Skeletal muscle cell (primary cell): ENCODE measurements at places on chromosomes 2 and 18.

DNA sequence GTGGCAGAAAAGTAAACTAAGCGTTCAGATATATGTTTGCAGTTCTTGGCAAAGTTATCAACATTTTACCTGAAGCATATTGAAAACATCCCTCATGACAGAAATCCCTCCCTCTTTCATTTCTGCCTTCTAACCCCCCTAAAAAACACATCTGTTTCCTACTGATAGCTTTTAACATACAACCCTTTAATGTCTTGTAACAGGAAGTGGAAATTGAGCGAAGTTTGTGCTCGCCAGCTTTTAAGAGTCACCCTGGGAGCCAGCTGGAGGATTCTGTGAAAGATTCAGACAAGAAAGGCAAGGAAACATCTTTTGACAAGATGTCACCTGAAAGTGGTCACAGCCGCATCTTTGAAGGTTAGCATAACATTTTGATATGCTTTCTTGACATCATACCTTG lies 247.4 kb downstream of the XIRP2 start:
- no peak for DNase-seq

GRCh38 chr2:126831234-126832005 lies 67.3 kb upstream of the TEX51 start:
- no peak for DNase-seq

- no peak for DNase-seq
Measured at GRCh38 chr18:42281124-42281523, 326.1 kb downstream of the PIK3C3 start.

GRCh38 chr2:181446985-181447384 lies 10.2 kb upstream of the ITGA4 start:
- DNase-seq = no peak

DNA sequence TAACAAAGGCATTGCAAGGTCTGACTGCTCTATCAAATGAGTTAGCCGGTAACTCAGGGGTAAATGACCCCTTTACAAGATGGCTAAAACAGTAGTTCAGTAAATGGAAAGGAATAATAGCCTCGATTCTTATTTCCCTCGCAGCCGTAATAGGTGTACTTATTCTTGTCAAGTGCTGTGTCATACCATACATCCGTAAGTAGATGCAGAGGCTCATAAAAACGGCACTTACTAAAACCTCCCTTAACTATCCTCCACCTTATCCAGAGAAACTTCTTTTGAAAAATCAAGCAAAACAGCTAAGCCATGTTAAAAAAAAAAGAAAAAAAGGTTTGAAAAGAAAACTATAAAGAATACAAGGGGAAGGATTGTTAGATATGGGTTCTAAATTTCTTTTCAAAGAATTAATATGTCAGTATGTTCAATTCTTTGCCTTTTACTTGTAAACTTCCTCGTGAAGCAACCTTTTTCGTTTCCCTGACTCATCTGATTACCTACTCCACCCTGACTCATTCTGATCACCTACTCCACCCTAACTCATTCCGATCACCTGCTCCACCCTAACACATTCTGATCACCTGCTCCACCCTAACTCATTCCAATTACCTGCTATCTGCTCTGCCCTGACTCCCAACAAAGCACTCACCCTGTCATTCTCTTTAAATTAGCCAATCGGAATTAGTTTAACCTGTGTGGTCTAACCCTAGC lies 127.5 kb downstream of the SPAG16 start:
- DNase-seq = no peak

DNA sequence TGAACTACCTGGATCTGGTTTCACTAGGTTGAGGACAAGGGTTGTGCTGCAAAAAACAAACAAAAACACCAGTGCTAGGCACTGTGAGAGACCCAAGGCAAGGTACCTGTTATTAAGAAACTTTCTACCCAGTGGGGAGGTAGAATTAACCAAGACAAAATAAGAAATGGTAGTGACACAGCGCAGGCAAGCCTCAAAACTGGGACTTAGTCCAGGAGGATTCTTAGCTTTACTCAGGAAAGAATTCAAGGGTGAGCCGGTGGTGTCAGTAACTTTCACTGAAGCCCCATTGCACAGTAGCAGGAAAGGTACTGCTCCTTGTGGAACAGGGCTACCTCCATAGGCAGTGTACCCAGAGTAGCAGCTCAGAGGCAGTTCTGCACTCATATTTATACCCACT lies 131.6 kb downstream of the SCG2 start:
- DNase-seq = no peak

- no peak for DNase-seq
Measured at GRCh38 chr2:101827246-101827645, 129.7 kb downstream of the MAP4K4 start.

GRCh38 chr2:16250466-16250865 lies 310.1 kb downstream of the MYCN start:
- no peak for DNase-seq

DNA sequence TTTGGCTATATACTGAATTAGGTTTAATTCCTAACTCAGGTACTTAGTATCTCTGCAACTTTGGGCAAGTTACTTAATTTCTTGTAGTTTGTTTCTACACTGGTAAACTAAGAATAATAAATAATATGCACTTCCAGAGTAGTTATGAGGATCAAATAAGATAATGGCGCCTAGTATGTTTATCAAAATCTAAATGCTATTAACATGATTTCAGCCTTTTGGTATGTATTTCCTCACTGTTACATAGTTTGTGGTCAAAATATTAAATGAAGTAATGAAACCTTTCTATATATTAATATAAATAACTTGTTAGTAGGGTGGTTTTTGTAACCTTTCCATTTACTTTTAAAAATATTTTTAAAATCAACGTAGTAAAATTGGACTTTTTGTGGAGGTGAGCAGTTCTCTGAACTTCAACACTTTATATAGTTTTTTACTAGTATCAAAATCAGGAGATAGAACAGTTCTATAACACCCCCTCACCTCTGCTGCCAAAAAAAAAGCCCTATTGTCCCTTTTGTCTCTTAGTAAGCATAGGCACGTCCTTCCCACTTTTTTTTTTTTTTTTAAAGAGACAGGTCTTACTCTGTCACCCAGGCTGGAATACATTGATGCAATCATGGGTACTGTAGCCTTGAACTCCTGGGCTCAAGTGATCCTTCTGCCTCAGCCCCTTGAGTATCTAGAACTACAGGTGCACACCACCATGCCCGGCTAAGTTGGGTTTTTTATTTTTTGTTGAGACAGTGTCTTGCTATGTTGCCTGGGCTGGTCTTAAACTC lies 44.8 kb downstream of the RAB3GAP1 start:
- no peak for DNase-seq

- DNase-seq = no peak
Measured at GRCh38 chr18:62939926-62940325, 224.6 kb downstream of the PHLPP1 start.

- DNase-seq = peak; percentile 66
Measured at GRCh38 chr2:174840436-174840835, 76.2 kb upstream of the CHRNA1 start.

DNA sequence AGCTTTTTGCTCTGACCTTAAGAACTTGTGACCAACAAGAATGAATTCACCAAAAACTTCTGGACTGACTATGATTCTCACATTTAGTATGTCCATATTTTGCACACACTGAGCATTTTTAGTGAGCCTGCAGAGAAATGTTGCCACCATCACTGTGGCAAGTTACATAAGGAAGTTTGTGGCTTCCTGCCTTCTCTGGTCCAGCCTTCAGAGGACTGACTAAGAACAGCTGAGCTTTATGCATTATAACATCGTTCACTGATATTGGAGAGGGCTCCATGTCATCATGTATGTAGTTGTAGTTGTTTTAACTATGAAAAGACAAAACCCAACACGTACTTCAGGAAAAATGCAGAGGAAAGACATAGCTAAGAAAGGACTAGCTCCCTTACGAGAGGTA lies 218.0 kb upstream of the CRIM1 start:
- DNase-seq = no peak
